ENCODE measurements at places on chromosomes 16 and 17.

DNA sequence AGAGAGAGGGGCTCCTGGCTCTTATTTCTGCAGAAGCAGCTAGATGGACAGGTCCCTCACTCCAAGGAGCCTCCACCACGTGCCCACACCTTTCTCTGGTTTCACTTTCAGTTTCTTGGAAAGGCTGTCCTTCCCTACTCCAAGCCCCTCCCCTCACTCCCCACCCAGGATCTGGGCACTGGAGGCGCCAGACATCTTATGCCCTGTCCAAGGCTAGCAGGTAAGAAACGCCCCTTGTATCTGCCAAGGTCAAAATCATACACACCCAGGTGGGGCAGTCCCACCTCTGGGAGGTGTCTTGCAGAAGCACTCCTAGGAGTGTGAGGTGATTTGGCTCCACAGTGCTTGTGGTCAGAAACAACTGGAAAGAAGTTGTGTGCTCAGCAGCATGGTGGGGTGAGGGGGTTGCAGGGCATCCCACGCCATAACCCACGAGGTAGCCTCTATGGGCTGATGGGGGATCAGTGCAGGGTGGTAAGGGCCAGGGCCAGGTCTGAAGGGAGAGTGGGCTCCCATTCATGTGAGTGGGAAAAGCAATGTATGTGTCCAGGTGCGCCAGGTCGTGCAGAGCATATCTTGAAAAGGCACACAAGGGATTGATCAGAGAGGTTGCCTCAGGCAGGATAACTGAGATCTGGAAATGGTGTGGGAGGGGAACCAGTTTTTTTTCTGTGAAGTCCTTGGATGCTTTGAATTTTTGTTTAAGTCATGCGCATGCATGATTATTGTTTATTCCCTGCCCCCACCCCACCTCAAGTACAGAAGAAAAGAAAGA is 31.8 kb upstream of the PRM1 start:
- H3K4me1 ChIP-seq, result peaks cover 7% of the 10 kb centered on the region
- H3K36me3 ChIP-seq, result no peaks in the 10 kb centered on the region
- ATAC-seq, result no peak
- no peak overlapping the region for H3K4me3 ChIP-seq
- no peaks in the 10 kb centered on the region for H3K27me3 ChIP-seq
- no peak overlapping the region for H3K27ac ChIP-seq

GRCh38 chr17:45366049-45366448 is 49.2 kb upstream of the MAP3K14 start:
- no peaks in the 10 kb centered on the region for H3K36me3 ChIP-seq
- H3K4me3 ChIP-seq, result no peak overlapping the region
- H3K27ac ChIP-seq, result no peak overlapping the region
- no peak for ATAC-seq
- H3K27me3 ChIP-seq, result no peaks in the 10 kb centered on the region

DNA sequence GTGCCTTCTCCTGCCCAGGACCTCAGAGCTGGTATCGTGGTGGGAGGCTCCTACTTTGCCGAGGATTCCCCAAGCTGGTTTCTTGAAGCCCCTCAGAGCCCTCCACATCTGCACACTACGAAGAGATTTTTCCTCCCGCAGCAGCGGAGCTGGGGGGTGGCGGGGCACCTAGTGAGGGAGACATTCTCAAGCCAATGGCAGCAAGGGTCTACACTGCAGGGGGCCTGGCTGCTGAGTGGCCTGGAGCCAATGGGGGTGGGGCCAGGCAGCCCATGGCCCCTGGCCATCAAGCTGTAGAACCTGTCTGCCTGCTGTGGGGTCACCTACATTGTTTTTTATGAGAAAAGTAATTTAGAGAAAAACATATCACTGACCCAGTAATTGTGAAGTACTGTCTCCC is 5.0 kb downstream of the SLC26A11 start:
- H3K36me3 ChIP-seq, result peaks cover 70% of the 10 kb centered on the region
- H3K27me3 ChIP-seq, result no peaks in the 10 kb centered on the region
- no peak overlapping the region for H3K4me3 ChIP-seq
- H3K27ac ChIP-seq, result no peak overlapping the region

DNA sequence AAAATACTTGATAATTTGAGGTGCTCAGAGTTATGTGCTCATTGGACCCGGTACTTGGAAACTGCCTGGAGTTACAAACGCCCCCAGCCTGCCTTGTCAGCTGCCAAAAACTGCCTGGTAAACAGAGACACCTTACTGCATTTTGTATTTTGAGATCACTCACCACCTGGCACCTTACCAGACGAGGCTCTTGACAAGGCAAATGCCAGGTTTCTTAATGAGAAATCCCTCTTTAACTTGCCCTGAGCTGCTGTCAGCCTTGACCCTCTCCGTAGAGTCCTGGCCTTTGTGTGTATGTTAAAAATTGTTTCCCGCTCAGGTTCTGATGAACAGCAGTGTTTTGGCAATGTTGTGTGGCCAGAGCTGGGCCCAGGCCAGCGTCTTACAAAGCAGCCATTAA is 28.8 kb downstream of the SYT17 start:
- no peaks in the 10 kb centered on the region for H3K27me3 ChIP-seq
- H3K27ac ChIP-seq, result no peak overlapping the region
- no peaks in the 10 kb centered on the region for H3K36me3 ChIP-seq
- ATAC-seq, result no peak

All from gastroesophageal sphincter (tissue), 4 donors.